ENCODE measurements at places on chromosomes 4 and X.

- no peak for DNase-seq
Measured at GRCh38 chr4:153084224-153084979, 119.8 kb upstream of the TRIM2 start.

DNA sequence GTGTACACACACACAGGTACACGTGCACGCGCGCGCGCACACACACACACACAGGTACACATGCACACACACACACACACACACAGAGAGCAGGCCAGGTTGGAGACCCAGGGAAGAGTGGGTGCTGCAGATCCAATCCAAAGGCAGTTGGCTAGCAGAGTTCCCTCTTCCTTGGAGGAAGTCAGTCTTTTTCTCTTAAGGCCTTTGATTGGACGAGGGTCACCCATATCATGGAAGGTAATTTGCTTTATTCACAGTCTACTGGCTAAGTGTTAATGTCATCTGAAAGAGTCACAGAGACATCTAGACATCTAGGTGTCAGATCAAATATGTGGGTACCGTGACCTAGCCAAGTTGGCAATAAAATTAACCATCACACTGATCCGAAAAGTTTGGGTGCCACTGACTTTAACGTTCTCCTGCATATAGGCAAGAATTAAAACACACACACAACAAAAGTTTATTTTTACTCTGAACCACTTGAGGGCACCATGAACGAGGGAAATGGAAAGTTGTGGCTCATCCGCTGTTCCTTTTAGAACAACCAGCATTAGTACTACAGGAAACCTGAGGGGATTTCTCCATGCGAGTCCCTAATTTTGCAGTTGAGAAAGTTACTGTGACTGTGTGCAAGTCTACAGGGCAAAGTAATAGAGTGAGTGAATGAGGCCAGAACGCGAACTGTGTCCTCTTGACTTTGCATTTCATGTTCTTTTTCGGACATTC is 66.0 kb upstream of the STOX2 start:
- DNase-seq: no peak

- no peak for DNase-seq
Measured at GRCh38 chr4:68358988-68359387, 9.1 kb upstream of the YTHDC1 start.

- peak; percentile 15 for DNase-seq
Measured at GRCh38 chr4:103719105-103719829, 518 bp downstream of the TACR3 start.

DNA sequence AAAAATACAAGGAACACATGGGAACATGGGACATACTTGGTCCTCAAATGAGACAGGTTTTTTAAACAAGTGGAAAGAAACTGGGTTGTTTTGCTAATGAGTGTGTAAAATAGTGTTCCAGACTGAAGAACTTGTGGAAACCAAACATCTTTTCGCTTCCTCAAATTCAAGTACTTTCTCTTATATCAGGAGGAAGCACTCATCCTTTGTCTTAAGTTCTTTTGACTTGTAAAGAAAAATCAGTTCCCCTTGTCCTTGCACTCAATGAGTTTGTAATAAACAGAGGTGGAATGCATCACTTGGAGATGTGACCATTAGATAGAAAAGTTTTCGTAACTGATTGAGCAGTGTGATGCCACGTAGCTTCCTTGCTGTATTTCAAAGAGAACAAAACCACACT is 101.1 kb downstream of the PHOX2B start:
- no peak for DNase-seq

- no peak for DNase-seq
Measured at GRCh38 chr4:154004016-154004415, 215.1 kb upstream of the SFRP2 start.

DNA sequence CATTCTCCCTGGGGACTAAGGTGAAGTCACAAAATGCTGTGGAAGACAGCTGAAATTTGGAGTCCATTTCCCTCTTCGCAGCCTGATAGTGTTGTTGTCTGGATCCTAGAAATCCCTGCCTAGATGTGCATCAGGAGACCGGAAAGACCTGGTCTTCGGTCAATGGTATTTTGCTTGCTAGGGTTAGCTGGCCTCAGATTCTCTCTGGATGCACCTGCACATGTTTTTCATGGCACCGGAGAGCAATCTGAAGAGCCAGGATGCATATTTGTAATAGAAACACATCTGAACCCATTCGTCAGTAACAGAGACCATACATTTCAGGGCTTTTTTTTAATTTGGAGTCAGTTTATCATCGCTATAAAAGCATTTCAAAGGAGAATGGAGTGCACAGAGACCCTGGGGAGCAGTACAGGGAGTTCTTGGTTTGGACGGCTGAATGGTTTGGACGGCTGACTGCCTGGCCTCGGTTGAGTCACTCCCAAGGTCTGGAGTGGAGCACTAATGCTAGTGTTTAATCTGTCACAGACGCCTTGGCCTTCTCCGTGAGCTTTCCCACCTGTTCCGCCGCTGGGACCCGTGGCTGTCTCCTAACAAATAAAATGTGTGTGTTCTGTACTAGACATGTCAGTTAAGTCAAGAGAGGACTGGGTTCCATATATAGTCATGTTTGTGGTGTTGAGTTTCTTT is 7.5 kb upstream of the PDLIM3 start:
- DNase-seq: no peak

DNA sequence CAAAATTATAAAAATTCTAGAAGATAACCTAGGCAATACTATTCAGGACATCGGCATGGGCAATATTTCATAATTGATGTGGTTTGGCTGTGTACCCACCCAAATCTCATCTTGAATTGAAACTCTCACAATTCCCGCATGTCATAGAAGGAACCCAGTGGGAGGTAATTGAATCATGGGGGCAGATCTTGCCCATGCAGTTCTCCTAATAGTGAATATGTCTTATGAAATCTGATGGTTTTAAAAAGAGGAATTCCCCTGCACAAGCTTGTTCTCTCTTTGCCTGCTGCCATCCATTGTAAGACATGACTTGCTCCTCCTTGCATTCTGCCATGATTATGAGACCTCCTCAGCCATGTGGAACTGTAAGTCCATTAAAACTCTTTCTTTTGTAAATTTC is 77.7 kb downstream of the DDX60 start:
- no peak for DNase-seq

DNA sequence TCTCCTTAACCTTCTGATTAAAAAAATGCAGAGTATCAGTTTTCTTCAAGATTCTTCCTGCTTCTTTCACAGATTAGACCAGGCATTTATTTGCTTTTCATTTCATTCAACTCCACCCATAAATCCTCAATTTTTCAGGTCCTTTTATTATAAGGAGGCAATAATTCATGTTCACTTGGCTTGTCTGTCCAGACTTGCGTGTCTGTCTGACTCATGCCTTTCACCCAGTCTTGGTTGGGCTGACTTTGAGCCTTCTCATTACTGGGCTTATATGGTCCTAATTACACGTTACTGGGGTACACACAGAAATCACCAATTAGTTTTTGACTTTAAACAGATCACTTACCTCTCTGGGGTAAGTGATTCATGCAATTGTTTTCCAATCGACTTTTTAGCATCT is 48.8 kb upstream of the GALNT7 start:
- DNase-seq: no peak

GRCh38 chr4:153507310-153508073 is 41.3 kb downstream of the TMEM131L start:
- DNase-seq: peak; percentile 27

DNA sequence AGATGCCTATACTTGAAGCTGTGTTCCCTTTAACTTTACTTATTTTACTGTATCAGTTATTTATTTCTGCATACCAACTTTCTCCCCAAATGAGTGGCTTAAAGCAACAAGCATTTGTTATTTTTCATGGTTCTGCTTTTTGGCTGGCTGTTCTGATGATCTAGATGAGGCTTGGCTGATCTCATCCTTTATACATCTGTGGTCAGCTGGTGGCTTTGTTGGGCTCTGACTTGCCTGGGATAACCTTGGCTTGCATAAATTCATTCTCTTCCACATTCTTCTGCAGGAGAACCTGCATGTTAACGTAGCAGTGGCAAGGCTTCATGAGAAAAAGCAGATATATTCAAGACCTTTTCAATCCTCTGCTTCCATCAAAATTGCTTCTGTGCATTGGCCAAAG is 1317.6 kb downstream of the ADGRL3 start:
- no peak for DNase-seq

DNA sequence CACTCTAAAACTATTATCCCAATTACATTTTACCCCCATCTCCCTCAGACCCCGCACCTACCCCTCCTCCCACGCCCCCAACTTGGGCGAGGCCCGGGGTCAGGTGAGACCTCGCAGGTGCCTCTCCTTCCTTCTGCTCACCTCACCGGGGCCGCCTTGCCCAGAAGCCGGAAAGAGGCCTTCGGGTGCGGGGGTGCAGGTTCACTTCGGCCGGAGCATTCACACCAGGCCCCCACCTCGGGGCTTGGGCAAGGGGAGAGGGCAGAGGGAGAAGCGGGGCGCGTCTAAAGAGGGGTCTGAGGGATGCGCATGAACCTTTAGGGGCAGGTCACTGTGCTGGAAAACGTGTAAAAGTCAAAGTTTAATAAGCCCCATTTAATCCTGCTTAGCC is 427 bp downstream of the ZNF182 start:
- DNase-seq: no peak

DNA sequence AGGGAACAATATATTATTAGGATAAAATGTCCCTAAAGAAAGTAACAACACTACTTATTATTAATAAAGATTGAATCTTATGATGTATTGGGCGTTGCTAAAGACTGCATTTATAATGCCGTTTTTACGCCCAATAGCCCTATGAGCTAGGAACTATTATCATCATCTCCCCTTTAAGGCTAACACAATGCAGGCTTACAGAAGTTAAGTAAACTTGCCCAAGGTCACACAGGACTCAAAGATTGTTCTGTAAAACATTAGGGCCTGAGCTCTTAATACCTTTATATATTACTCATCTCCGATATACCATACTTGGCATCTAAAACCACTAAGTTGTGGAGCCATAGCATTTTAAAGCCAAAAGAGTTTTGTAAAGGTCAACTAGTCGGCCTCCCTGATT is 149.5 kb downstream of the FAM13A start:
- no peak for DNase-seq

GRCh38 chr4:83832110-83832825 is 296.4 kb downstream of the GPAT3 start:
- DNase-seq: no peak

DNA sequence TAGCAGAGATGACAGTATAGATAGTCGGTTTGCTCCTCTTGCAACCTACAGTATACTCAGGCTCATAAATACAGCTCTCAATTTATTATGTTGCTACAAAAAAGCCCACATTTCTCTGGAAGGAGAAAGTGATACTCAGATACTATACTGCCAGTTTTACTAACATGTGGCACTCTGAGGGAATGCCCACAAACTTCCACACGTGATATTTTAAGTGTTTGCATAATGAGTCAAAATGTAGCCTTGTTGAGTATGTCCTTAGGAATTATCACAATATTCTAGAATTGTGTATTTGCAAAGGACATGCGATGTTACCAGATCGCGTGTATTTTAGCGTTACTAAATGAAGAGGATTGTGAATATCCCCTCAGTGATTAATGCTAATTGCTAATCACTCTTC is 929.1 kb downstream of the STIM2 start:
- no peak for DNase-seq

DNA sequence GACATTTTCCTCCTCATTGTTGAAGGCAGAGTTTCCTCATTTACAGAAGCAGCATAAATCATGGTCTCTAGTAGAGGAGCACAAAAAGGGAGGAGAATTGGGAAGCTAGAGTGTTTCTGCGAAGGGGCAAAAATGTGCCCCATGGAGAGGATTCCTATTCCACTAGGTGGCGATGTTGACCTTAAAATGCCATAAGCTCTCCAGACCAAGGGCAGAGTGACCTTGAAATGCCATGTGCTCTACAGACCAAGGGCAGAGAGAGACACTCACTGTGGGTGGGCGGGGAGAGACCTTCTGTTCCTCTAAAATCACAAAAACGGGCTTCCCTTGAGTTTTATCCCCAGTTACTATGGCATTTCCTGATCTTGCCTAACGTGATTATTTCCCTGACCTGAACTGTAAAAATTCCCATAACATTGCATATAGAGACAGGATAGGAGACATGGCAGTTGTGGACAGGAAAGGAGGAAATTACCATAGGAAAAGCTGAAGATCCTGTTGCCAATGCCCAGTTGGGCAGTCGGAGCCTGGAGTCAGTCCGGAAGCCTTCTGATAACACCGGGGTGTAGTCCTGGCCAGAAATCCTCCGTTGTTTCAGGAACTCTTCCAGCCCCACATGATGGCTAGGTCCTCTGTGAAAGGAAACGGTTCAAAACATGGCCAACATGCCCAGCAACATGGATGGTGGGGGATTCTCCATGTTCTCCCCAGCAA is 567.7 kb downstream of the MAGEB5 start:
- no peak for DNase-seq

GRCh38 chrX:8653956-8654355 is 78.0 kb downstream of the ANOS1 start:
- DNase-seq: no peak

DNA sequence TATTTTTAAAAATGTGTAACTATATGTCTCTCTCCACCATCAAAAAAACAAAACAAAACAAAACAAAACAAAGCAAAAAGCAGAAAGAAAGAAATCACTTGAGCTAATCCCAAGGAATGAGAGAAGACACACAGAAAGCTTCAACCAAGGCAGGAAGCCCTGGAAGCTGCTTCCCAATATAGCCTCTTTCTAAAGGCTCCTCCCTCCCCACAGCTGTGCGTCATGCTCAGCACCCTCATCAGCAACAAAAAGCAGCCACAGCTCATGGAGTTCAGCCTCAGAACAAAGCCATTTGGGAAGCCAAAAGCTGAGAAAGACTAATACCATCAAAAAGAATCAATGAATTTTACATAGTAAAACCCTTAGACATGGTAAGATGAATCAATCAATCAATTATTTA is 501.6 kb upstream of the SMIM31 start:
- peak; percentile 10 for DNase-seq

GRCh38 chrX:147537172-147537571 is 374.5 kb upstream of the FMR1 start:
- no peak for DNase-seq

GRCh38 chr4:109733728-109734127 is 3.9 kb upstream of the PLA2G12A start:
- no peak for DNase-seq

GRCh38 chrX:13373431-13374187 is 53.8 kb upstream of the ATXN3L start:
- no peak for DNase-seq

DNA sequence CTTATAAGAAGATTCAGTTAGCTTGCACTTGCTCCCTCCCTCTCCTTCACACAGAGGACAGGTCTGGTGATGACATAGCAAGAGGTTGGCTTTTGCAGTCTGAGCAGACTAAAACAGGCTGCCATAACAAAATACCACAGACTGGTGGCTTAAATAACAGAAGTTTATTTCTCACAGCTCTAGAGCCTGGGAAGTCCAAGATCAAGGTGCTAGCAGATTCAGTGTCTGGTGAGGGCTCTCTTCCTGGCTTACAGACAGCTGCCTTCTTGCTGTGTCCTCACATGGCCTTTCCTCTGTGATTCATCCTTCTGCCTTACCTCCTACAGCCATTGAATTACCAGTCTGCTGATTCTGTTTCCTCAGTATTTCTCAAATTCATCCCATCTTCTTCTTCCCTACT is 13.1 kb downstream of the RP2 start:
- peak; percentile 3 for DNase-seq

DNA sequence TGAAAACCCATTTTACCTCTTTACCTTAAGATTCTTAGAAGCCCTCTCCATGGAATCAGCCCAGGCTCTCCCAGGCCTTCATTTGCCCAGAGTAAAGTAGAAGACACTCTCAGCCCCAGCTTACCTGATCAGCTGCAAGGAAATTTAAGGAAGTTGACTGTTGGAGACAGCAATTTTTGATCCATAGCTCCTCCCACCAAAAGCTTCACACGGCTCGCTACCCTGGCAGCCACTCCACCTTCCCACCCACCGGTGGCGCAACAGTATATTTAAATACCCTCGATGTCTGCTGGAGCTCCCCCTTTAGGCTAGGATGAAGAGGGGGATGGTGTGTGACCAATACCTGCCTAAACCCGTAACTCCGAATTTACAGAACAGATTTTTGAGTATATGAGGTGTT is 75.4 kb downstream of the MBNL3 start:
- no peak for DNase-seq

Data from NCI-H526 treated with DMSO at 0.1 percent for 48 hours (cell line).